ENCODE measurements at places on chromosomes 5 and 9.

DNA sequence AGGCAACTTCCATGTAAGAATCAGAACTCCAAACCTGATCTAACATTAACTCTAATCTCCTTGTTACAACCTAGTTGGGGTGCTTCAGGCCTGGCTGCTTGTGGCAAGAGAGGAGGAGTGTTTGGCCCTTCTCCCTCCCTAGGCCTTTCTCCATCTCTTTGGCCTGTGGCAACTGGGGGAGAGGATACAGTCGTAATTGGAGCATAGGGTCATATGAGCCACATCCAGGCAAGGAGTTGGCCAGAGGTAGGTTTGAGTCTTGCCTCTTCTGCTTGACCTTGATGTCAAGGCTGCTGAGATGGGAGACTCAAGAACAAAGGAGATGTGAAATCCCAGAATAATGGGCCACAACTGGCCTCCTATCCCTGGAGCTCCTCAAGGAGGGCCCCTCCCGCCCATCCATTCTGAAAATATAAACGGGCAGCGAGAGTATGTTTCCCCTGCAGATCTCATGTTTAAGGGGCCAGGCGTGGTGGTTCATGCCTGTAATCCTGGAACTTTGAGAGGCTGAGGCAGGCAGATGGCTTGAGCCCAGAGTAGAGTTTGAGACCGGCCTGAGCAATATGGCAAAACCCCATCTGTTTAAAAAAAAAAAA lies 59.3 kb upstream of the ANGPTL2 start:
- DNase-seq: no peak

GRCh38 chr9:12680757-12681156 lies 12.4 kb upstream of the TYRP1 start:
- no peak for DNase-seq

- DNase-seq: no peak
Measured at GRCh38 chr9:77290373-77290772, 113.0 kb downstream of the VPS13A start.

- no peak for DNase-seq
Measured at GRCh38 chr9:31418419-31418818, 966.0 kb upstream of the ACO1 start.

- no peak for DNase-seq
Measured at GRCh38 chr9:121704281-121704680, 52.8 kb downstream of the DAB2IP start.

DNA sequence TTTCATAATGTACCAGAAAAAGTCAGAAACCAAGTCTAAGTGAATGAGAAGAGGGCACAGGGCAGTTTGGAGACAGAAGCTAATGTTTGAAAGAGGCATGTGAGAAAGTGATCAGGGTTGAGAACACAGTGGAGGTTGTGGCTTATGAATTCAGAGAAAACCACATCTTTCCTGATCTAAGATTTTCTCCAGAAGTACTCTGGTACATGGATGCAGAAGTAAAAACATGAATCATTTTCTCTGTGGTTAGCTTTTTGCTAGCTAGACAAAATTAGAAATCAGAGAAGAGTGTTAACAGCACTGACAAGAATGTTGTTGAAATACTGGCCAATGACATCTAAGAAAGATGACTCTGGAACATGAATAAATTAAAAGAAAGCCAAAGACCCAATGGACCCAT lies 541.1 kb downstream of the DNAH5 start:
- DNase-seq: no peak

Data from NCI-H2081 treated with DMSO at 0.1 percent for 48 hours (cell line).